ENCODE measurements at places on chromosomes 3 and 15.

- DNase-seq, result no peak
Observed at GRCh38 chr3:105316331-105316730, 50.4 kb upstream of the ALCAM start.

DNA sequence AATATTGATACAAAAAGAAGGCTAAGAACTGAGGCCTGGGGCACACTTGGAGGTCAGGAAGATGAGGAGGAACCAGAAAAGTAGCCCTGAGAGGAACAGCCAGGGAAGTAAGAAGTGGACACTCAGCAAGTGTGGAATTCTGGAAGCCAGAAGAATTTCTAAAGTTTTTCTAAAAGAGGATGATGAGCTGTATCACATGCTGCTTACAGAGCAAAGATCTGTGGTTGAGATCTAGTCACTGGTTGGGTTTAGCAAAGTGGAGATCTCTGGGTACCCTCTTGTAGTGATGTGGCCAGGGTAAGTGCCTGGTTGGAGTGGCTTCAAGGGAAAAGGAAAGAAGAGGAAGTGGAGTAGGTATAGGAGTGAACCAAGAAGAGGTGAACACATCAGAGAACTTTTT, 95.4 kb upstream of the DAZL start:
- DNase-seq, result no peak

DNA sequence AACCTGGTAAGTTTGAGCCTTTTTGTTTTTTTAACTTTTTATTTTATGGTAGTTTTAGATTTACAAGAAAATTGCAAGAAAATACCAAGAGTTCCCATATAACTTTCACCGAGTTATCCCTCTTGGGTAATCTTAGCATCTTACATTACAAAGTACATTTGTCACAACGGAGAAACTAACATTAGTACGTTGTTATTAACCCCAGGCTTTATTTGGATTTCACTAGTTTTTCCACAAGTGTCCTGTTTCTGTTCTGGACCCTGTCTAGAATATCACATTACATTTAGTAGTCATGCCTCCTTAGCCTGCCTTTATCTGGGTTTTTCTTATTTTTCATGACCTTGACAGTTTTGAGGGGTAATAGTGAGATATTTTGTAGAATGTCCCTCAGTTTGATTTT, 53.5 kb upstream of the KPNA4 start:
- DNase-seq, result no peak

- no peak for DNase-seq
Observed at GRCh38 chr3:150161011-150161410, 190.3 kb upstream of the PFN2 start.

GRCh38 chr3:132625613-132626012, 28.5 kb downstream of the ACKR4 start:
- DNase-seq, result no peak

DNA sequence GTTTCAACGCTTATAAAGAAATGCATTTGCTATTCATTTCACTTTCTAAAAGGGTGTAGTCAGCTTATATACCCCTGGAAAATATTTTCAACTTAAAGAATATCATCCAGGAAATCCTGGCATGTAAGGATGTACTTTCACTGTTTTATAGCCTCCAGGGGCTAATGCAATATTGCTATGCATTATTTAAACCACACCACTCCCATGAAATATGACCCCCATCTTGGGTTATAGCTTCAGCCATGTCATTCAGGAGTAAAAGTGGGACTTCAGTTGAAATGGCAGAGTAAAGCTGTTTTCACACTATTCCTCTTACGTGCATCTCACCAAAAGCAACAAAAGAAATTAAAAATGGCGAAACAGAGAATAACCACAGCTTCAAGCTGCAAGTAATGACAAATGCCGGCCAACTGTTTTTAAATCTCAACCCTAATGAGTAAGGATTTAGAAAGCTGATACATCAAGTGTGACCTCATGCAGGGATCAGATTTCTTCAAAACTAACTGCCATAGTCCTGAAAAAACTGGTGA, 84.5 kb downstream of the COL6A6 start:
- no peak for DNase-seq

- no peak for DNase-seq
Observed at GRCh38 chr3:102297072-102297658, 137.7 kb upstream of the ZPLD1 start.

GRCh38 chr15:92231461-92231860, 162.2 kb upstream of the ST8SIA2 start:
- DNase-seq, result no peak

- no peak for DNase-seq
Observed at GRCh38 chr3:10929978-10930665, 62.4 kb upstream of the SLC6A1 start.
